NCI-H2081 treated with DMSO at 0.1 percent for 48 hours (cell line): ENCODE measurements at places on chromosomes 5 and 9.

- no peak for DNase-seq
Measured at GRCh38 chr5:1831257-1831656, 30.1 kb downstream of the NDUFS6 start.

DNA sequence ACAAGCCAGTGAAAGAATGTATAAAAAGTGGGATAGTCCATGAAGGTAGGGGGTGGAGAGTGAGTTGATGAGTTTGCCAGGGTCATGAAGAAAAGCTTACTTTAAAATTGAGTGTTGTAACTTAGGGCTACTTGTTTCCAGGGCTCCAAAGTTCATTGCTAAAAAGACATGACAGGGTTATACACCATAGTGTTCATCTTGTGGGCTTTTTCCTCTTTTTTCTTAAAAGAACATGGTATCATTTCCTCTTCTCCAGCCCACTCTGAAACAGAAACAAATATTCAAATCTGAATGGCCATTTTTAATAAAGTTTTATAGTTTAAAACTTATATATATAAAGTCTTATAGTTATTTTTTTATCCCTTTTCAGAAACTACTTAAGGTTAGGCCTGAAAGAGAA, 115.7 kb upstream of the SMC2 start:
- no peak for DNase-seq

GRCh38 chr5:33737697-33738096, 154.1 kb downstream of the ADAMTS12 start:
- DNase-seq = no peak

- no peak for DNase-seq
Measured at GRCh38 chr5:25091921-25092320, 447.1 kb upstream of the CDH10 start.

GRCh38 chr9:75939536-75940111, 49.2 kb downstream of the PCSK5 start:
- no peak for DNase-seq

GRCh38 chr9:3455094-3455493, 70.7 kb downstream of the RFX3 start:
- no peak for DNase-seq

GRCh38 chr5:172454358-172455086, at the start of gene SH3PXD2B:
SH3PXD2B (minus strand) TSS chr5:172454525; CDS start chr5:172454352, 173 bp downstream.
- DNase-seq = no peak

GRCh38 chr9:72280913-72281500, 84.0 kb downstream of the ZFAND5 start:
- no peak for DNase-seq

- no peak for DNase-seq
Measured at GRCh38 chr9:19239955-19240354, 9.5 kb downstream of the DENND4C start.

- DNase-seq = no peak
Measured at GRCh38 chr9:36137392-36138004, 965 bp downstream of the GLIPR2 start.

GRCh38 chr5:130289132-130290088, 385.1 kb downstream of the CHSY3 start:
- no peak for DNase-seq

GRCh38 chr5:32542216-32543059, 42.9 kb upstream of the SUB1 start:
- no peak for DNase-seq

- no peak for DNase-seq
Measured at GRCh38 chr5:43728581-43728980, 125.6 kb downstream of the NNT start.

GRCh38 chr9:133998915-133999595, 6.9 kb upstream of the VAV2 start:
- no peak for DNase-seq

GRCh38 chr5:109898269-109899162, 208.8 kb downstream of the MAN2A1 start:
- no peak for DNase-seq

DNA sequence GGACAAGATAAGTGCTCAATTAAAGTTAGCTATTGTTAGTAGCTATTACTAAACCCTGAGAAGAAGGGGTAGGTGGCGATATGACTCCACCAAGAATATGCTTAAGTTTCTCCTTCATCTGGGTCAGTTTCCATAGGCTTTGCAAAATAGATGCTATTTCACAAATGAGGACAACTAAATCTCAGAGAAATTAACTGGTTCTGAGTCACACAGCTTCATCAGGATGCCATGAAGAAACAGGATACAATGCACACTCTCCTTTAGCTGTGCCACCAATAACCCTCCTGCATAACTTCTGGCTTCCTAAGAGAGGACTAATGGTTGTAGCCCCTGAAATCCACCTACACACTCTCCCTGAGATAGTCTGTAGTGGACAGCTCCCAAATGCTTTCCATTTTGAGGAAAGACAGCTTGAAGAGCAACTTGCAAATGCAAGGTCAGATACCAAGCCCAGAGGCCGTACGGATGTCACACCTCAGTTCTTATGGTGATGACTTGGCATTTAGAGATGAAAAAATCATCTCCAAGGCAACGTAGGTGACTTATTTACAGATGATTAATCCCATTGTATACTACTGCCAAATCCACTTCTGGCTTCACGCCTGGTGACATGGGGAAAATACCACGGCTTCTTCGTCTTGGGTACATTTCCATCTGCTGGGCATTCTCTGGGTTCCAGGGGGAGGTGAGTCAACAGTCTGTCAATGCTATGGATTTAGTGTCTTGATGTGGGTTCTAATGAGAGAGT, 251.4 kb upstream of the IL12B start:
- DNase-seq = no peak

- DNase-seq = no peak
Measured at GRCh38 chr5:73382401-73382740, 66.2 kb downstream of the FOXD1 start.

DNA sequence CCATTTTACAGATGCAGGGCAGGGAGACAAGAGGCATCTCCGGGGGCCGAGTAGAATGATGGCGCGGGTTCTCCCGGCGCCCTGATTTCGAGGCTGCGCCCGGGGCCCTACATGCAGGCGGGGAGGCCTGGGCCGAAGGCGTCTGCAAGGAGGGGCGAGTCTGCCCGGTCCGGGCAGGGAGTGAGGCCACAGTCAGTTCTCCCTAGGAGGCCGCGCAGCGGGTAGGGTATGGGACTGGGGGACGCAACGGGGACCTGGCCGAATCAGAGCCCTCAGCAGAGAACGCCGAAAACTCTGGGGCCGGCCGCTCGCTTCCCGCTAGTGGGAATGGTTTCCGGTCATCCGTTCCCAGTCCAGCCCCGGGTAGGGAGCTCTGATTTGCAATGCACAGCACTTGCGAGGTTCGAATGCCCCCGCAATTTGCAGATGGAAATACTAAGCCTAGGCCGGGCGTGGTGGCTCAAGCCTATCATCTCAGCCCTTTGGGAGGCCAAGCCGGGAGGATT, 6.4 kb downstream of the TLX3 start:
- DNase-seq = no peak

- no peak for DNase-seq
Measured at GRCh38 chr5:26740182-26740581, 298.2 kb downstream of the CDH9 start.

DNA sequence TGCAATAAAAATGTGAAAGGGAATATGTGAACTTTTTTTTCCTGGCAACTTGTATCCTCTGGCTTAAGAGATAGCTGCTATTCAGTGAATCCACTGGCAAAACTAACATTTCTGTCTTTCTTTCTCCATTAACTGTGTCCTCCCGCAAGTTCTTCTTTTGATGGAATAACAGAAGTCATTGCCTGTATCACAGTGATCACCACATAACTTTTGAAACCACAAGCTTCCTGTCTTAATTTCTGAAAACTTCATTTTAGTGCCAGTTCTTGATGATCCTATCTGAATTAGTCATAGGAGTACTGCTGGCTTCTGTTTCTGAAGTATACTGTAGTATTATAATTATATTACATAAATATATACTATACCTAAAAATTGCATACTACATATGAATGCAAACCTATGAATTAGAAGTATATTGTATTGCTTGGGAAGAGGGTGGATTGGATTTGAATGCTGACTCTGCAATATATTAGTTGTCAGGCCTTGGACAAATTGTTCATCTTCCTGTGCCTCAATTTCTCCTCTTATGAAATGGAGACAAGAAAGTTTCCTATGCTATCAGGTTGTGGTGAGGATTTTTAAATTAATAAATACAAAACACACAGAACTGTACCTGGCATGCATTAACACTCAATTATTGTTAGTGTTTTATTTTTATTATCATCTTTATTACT, 441.6 kb downstream of the CETN3 start:
- no peak for DNase-seq
